ENCODE measurements at places on chromosomes 6 and 20.

DNA sequence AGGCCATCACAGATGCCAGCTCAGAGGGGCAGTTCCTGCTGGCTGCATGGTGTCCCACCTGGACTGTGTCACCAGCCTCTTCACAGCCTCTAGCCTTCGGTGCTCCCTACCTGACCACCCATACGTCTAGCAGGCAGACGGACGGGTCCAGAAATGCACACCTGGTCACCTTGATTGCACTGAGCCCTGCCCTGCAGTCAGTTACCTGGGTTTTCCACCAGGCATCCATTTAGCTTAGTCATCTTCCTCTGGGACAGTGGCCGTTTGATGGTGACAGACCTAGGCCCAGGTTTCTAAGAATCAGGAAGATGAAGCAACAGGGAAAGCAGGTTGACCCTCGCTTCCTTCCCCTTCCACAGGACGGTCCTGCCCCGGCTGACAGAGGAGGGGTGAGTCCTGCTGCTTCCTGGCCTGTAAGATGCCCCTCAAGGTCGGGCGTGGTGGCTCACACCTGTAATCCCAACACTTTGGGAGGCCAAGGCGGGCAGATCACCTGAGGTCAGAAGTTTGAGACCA lies 9.8 kb upstream of the BPI start:
- no peak for DNase-seq

- DNase-seq = no peak
Measured at GRCh38 chr6:154993710-154994109, 1.4 kb upstream of the TIAM2 start.

DNA sequence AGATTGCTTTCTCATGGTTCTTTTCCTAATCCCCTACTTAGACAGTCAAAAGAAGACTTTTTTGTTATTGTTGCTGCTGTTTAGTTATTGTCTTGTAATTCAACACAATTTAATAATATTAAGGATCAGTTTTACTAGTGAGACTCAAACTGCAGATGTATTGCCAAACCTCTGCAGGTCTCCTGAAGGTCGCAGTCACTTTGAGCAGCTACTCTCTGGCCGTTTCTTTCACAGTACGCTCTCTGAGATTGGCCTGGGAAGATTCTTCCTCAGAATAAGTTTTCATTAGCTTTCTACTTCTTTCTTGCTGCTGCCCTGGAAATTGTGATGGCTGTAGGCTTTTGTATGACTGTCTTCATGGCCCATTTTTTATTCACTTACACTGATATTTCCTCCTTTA lies 930.8 kb downstream of the QKI start:
- DNase-seq = no peak

DNA sequence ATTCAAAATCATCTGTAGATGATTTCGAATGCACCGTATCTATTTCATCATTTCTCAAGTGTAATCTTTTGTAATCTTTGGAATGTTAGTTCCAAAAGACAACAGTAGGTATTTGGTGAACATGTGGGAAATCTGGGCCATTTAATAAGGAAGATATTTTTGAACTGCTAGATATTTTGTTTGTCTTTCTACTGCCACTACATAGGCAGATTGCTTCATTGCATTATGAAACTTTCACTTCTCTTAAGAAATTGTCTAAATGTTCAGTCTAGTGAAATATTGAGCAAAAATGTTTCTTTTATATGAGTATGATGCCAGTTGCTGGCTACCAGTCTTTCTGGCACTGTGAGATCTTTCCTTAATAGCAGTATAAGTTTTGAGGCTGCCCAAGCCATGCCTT lies 527.8 kb upstream of the RNF217 start:
- DNase-seq = no peak

DNA sequence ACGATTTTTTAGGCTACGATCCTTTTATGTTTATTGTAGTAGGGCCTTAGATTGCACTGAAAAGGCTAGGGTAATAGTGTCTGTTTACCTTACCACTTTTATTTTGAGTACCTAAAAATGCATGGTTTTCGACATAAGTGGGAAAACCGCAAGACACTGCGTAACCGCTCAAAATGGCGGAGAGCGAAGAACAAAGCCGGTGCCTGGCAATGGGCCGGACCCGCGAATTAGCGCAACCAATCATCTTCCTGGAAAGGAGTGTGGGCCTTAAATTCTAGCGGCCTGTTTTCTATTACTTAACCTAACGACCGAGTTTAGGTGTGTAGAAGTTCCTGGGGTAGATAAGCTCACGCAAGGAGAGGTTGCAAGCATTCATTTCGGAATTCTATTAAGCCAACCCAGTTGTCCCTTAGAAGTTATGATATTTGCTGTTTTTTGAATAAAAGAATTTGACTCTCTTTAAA lies 118.0 kb downstream of the HFE start:
- DNase-seq = peak; percentile 63

- DNase-seq = no peak
Measured at GRCh38 chr6:129133770-129134192, 250.8 kb downstream of the LAMA2 start.

GRCh38 chr6:11353921-11354389 lies 121.5 kb upstream of the NEDD9 start:
- DNase-seq = no peak

- no peak for DNase-seq
Measured at GRCh38 chr6:75272145-75272840, 12.3 kb downstream of the TMEM30A start.

DNA sequence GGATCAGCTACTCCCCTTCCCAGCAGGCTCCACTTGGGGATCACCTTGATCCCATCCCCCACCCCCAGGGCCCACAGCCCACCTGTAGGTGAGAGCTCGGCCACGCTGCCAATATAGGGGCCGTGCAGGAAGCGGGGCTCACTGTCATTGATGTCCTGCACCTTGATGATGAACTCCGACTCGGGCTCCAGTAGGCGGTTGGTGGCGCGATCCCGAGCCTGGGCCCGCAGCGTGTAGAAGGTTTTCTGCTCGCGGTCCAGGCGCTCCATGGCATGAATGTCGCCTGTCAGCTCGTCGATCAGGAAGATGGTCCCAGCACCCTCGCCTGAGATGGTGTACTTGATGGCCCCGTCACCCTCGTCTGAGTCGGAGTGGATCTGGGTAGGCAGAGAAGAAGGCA lies 67.4 kb downstream of the CDH22 start:
- no peak for DNase-seq
